ENCODE measurements at places on chromosomes 7 and 10. TPM values are rescaled to one million over a fixed set of nuclear protein-coding genes. Genes with fewer than 3 reads are reported as not detected.

CCDC126 gene
- total RNA-seq, result 10.8 TPM

- H3K4me1 ChIP-seq, result no peaks in the 10 kb centered on the region
- H3K4me3 ChIP-seq, result no peak overlapping the region
- peaks cover 2% of the 10 kb centered on the region for H3K27me3 ChIP-seq
- H3K36me3 ChIP-seq, result no peaks in the 10 kb centered on the region
- DNase-seq, result no peak
- no peak overlapping the region for H3K27ac ChIP-seq
Observed at GRCh38 chr7:148177972-148178371, 412.6 kb upstream of the C7orf33 start.

GRCh38 chr7:122203814-122204213, 59.8 kb upstream of the AASS start:
- H3K27ac ChIP-seq, result no peak overlapping the region
- H3K4me3 ChIP-seq, result no peak overlapping the region
- no peaks in the 10 kb centered on the region for H3K36me3 ChIP-seq
- no peak for DNase-seq
- no peaks in the 10 kb centered on the region for H3K4me1 ChIP-seq

- H3K27ac ChIP-seq, result no peak overlapping the region
- H3K27me3 ChIP-seq, result no peaks in the 10 kb centered on the region
- DNase-seq, result no peak
- no peaks in the 10 kb centered on the region for H3K4me1 ChIP-seq
- no peak overlapping the region for H3K4me3 ChIP-seq
Observed at GRCh38 chr10:113583571-113583970, 30.7 kb downstream of the HABP2 start.

DNA sequence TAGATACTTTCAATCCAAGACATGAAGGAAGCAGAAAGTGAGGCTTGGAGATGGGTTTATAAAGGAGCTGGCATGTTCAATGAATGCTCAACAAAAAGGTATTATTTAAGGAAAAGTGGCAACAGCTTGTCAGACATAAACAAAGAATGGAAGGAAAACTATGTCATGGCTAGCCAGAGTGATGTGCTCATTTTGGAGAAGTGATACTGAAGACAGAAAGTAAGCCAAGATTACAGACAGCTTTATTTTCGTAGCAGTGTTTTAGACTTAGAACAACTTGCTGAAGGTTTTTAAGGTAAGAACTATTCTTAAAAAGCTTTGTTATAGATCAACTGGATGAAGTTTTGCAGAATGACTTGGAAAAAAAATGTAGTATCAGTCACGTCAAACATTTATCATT, 160.5 kb upstream of the FERD3L start:
- H3K4me1 ChIP-seq, result no peaks in the 10 kb centered on the region
- no peak overlapping the region for H3K4me3 ChIP-seq
- H3K36me3 ChIP-seq, result no peaks in the 10 kb centered on the region
- DNase-seq, result no peak

GRCh38 chr10:28676326-28676967, 874 bp upstream of the BAMBI start:
- DNase-seq, result no peak
- H3K36me3 ChIP-seq, result no peaks in the 10 kb centered on the region
- H3K4me1 ChIP-seq, result no peaks in the 10 kb centered on the region
- peak overlapping the region; percentile 76 for H3K4me3 ChIP-seq
- H3K27me3 ChIP-seq, result no peaks in the 10 kb centered on the region

- no peak overlapping the region for H3K27ac ChIP-seq
- no peaks in the 10 kb centered on the region for H3K27me3 ChIP-seq
- no peaks in the 10 kb centered on the region for H3K36me3 ChIP-seq
- DNase-seq, result no peak
- H3K4me3 ChIP-seq, result no peak overlapping the region
Observed at GRCh38 chr10:16182144-16182543, 254.7 kb upstream of the PTER start.

- no peak for DNase-seq
- H3K36me3 ChIP-seq, result no peaks in the 10 kb centered on the region
- no peak overlapping the region for H3K4me3 ChIP-seq
- no peaks in the 10 kb centered on the region for H3K4me1 ChIP-seq
Observed at GRCh38 chr10:110324805-110325280, 20.1 kb upstream of the SMNDC1 start.

AQP1 gene
- total RNA-seq, result 680 TPM

- H3K4me3 ChIP-seq, result no peak overlapping the region
- H3K36me3 ChIP-seq, result no peaks in the 10 kb centered on the region
- peaks cover 2% of the 10 kb centered on the region for H3K4me1 ChIP-seq
- H3K27me3 ChIP-seq, result no peaks in the 10 kb centered on the region
- DNase-seq, result no peak
Observed at GRCh38 chr10:63496561-63496960, 24.6 kb upstream of the REEP3 start.

TMEM139 gene
- 1.2 TPM for total RNA-seq

GRCh38 chr7:116766881-116767280, 94.9 kb downstream of the MET start:
- H3K27ac ChIP-seq, result no peak overlapping the region
- H3K4me3 ChIP-seq, result no peak overlapping the region
- H3K27me3 ChIP-seq, result no peaks in the 10 kb centered on the region
- no peaks in the 10 kb centered on the region for H3K4me1 ChIP-seq
- DNase-seq, result no peak

LRIT1 gene
- total RNA-seq, result not detected

DNA sequence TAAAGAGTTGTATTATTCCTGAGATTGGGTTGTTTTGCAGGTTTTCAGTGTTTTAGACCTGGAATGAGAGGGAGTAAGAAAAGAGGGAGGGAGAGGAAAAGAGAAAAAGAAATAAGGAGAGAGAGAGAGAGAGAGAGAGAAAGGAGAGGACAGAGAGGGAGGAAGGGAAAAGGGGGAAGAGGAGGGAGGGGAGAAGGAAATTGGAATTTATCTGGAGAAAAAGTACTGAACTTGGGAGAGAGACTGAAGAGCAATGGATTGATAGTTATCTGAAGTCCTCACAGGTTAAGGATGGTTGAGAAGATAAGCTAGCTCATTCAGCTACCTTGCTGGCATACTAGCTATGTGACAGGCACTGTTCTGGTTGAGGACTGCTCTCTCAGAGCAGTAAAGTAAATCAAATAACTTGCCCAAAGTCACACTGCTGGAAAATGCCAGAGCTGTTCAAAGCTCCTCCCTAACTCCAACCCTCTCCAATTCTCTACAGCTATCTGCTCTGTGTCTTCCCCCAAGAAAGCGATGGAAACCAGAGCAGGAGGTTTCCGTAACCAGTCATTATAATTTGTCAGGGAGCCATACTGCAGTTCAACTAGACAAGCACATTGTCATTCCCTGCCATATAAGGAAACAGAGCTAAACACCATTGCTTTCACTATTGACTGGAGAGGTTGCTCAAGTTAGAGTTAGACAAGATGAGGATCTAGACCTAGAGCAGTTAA, 10.7 kb downstream of the CALD1 start:
- H3K36me3 ChIP-seq, result no peaks in the 10 kb centered on the region
- no peak overlapping the region for H3K4me3 ChIP-seq
- peaks cover 17% of the 10 kb centered on the region for H3K4me1 ChIP-seq
- DNase-seq, result no peak
- no peaks in the 10 kb centered on the region for H3K27me3 ChIP-seq

DNA sequence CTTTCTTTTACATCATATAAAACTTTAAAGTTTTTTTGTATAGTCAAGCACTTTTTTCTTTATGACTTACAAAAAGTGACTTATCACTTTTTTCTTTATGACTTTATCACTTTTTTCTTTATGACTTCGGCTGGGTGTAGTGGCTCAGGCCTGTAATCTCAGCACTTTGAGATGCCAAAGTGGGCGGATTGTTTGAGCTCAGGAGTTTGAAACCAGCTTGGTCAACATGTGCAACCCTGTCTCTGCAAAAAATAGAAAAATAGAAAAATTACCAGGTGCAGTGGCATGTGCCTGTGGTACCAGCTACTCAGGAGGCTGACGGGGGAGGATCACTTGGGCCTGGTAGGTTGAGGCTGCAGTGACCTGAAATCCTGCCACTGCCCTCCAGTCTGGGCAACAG, 108.8 kb upstream of the CSTF2T start:
- DNase-seq, result no peak
- H3K4me1 ChIP-seq, result peaks cover 11% of the 10 kb centered on the region
- H3K36me3 ChIP-seq, result no peaks in the 10 kb centered on the region
- no peak overlapping the region for H3K4me3 ChIP-seq

DNA sequence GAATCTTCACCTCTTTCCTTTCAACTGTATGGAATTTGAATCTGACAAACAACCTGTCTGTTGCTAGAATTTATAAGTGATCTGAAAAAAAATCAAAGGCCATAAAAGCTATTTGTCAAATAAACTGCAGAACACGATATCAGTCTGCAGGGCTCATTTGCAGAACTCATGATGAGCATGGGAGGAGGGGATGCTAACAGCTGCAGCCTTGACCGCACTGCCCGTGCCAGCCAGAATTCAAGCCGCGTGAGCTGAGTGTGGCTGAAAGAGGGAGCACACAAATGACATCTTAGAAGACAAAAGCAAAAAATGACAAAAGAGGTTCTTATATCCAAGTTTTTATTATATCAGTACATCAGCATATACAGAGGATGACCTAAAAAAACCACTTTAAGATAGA, 15.7 kb downstream of the LRRTM3 start:
- H3K27me3 ChIP-seq, result no peaks in the 10 kb centered on the region
- DNase-seq, result no peak
- H3K4me3 ChIP-seq, result no peak overlapping the region
- no peaks in the 10 kb centered on the region for H3K4me1 ChIP-seq
- no peak overlapping the region for H3K27ac ChIP-seq

- H3K36me3 ChIP-seq, result no peaks in the 10 kb centered on the region
- no peak overlapping the region for H3K4me3 ChIP-seq
- H3K27me3 ChIP-seq, result no peaks in the 10 kb centered on the region
- no peak overlapping the region for H3K27ac ChIP-seq
- no peak for DNase-seq
Observed at GRCh38 chr10:60208676-60209269, 180.9 kb downstream of the ANK3 start.

DNA sequence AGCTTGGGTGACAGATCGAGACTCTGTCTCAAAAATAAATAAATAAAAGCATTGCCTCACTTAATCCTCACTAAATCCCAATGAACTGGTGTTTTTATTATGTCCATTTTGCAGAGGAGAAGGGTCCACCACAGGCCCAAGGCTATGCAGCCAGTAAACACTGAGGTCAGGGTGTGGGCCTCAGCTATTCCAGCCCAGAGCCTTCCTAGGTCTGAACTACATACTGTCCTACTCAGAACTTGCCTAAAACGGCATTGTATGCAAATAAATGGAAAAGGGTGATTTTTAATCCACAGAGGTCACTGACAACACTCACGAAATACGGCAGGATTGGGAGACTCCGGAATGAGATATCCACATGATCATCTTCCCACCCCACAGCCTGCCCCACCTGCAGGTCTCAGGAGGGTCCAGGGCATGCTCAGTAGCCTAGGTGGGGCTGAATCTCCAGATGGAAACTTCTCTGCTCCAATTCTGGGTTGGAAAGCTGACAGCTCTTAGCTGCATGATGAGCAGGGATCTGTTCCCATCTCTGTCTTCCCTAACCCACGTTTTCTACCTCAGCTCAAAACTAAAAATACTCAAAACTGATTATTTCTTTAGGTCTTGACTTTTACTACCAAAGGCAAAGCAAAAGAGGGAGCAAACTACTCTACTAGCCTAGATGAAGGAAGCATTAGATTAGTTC, 121.0 kb downstream of the SORBS1 start:
- peaks cover 3% of the 10 kb centered on the region for H3K4me1 ChIP-seq
- H3K4me3 ChIP-seq, result no peak overlapping the region
- no peak for DNase-seq
- H3K36me3 ChIP-seq, result peaks cover 5% of the 10 kb centered on the region

CTAGE6 gene
- 0.36 TPM for total RNA-seq

AGMO gene
- total RNA-seq, result 1.3 TPM

VWC2 gene
- total RNA-seq, result not detected

DNA sequence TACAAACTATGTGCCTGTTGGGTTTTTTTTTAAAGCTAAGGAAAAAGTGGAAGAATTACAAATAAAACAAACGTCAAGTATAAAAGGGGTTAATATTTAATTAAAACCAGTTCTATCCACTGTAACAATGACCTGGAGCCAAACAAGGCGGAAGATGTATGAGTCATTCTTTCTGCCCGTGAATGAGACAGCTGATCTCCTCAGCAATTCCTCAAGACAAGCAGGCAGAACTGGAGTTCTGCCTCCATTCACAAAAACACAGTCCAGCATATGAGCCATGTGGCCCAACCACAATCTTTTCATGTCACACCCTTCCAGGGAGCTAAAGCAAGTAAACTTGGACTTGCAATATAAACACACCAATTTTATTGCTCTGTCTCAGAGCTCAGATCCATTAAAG, 8.4 kb downstream of the ETV1 start:
- no peaks in the 10 kb centered on the region for H3K4me1 ChIP-seq
- no peak overlapping the region for H3K4me3 ChIP-seq
- no peaks in the 10 kb centered on the region for H3K27me3 ChIP-seq
- no peak for DNase-seq
- no peak overlapping the region for H3K27ac ChIP-seq

SLC29A4 gene
- total RNA-seq, result 2.2 TPM

- no peaks in the 10 kb centered on the region for H3K4me1 ChIP-seq
- H3K4me3 ChIP-seq, result no peak overlapping the region
- no peak overlapping the region for H3K27ac ChIP-seq
Observed at GRCh38 chr10:62457196-62457595, 83.0 kb downstream of the ZNF365 start.

PTPN20 gene
- total RNA-seq, result 4.8 TPM

- H3K4me3 ChIP-seq, result peak overlapping the region; percentile 48
- H3K27ac ChIP-seq, result no peak overlapping the region
- no peaks in the 10 kb centered on the region for H3K27me3 ChIP-seq
- no peak for DNase-seq
Observed at GRCh38 chr7:131111081-131111576, 216.5 kb upstream of the MKLN1 start.

GRCh38 chr7:80002865-80003264, 131.8 kb upstream of the GNAI1 start:
- no peaks in the 10 kb centered on the region for H3K4me1 ChIP-seq
- H3K4me3 ChIP-seq, result no peak overlapping the region
- no peak for DNase-seq
- H3K36me3 ChIP-seq, result no peaks in the 10 kb centered on the region
- H3K27ac ChIP-seq, result no peak overlapping the region
- no peaks in the 10 kb centered on the region for H3K27me3 ChIP-seq
